ENCODE measurements at places on chromosomes 4 and X.

GRCh38 chr4:39349326-39349725 lies 16.8 kb downstream of the RFC1 start:
- no peak for DNase-seq

- DNase-seq, result no peak
Observed at GRCh38 chr4:87863486-87863885, 30.7 kb downstream of the MEPE start.

DNA sequence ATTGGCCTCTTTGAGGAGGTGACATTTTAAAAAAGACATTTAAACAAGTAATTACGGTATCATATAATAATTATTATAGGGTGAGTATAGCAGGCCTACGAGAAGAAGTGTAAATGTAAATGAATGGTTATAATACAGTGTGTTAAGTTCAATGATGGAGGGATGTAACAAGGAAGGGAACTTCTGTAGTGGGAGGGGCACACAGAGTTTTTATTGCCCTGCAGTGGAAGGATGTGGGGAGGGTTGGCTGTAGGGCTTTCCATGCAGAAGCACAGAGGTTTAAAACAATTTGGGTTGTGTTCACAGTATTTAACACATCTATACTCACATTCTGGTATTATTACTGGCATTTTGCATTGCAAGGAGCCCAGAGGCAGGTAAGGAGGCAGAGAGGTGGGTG lies 41.1 kb downstream of the AFF1 start:
- DNase-seq, result no peak

GRCh38 chr4:7831858-7832730 lies 107.6 kb downstream of the AFAP1 start:
- DNase-seq, result no peak

DNA sequence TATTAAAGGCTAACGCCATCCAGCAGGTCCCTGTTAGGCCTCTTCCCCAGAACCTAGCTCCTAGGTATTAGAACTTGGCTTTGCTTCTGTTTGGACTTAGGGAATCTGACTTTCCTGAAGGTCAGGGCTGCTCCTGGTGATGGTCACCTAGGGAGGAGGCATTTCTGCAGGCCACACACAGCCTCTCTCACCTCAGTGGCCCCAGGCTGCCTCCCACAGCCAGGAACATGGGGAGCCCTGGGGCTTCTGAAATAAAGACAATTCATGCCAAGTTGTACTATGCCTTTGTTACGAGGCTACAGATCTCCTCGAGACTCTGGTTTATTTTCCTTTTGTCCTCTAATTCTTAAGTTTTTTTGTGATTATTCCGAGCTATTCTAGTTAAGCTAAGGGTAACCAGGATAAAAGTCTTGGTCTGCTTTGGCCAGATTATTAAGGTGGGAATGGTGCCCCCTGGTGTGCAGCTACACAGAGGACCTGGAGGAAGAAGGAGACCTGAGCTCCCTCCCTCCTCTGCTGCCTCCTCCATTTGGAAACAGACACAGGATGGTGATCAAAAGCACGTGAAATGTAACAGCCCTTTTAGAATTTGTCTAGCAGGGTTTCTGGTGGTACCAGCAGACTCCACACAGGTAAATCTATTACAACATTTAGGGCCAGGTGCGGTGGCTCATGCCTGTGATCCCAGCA lies 131.0 kb downstream of the DCLK2 start:
- DNase-seq, result peak; percentile 12

DNA sequence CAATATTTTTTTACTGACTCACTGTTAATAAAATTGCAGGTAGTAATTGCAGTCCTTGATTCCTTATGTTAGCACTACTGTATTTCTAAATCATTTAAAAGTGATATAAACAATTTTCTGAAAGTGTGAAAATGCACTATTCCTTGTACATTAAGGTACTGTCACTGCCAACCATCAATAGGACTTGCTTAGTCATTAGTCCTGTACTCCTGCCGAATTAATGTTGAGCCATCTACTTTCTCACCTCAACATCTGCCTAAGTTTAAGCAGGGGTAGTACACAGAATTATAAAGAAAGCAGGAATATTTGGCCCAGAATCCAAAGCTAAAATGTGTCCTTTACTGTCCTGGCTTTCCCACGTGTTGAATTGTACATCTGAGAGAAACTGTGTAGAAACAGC lies 87.0 kb upstream of the TRPC3 start:
- DNase-seq, result no peak

- no peak for DNase-seq
Observed at GRCh38 chr4:8293131-8293975, 23.8 kb downstream of the HTRA3 start.

GRCh38 chr4:82099928-82100579 lies 273.7 kb downstream of the HNRNPD start:
- DNase-seq, result no peak

- DNase-seq, result no peak
Observed at GRCh38 chrX:115909017-115909416, 261.5 kb upstream of the AGTR2 start.

DNA sequence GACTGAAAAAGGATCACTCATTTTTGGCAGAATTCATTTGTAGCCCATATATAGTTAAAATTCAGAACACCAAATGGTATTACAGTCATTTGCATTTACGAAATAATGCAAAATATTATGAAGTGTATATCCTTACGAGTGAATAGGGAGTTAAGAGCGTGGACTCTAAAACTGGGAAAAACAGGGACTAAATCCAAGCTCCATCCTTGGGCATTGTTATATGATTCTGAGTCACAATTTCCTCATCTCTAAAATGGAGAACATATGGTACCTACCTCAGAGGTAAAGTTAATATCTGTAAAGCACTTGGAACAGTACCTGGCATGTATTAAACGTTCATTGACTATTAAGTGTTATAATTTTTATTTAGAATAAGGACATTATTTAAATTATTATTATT lies 106.3 kb downstream of the ZAR1 start:
- no peak for DNase-seq

DNA sequence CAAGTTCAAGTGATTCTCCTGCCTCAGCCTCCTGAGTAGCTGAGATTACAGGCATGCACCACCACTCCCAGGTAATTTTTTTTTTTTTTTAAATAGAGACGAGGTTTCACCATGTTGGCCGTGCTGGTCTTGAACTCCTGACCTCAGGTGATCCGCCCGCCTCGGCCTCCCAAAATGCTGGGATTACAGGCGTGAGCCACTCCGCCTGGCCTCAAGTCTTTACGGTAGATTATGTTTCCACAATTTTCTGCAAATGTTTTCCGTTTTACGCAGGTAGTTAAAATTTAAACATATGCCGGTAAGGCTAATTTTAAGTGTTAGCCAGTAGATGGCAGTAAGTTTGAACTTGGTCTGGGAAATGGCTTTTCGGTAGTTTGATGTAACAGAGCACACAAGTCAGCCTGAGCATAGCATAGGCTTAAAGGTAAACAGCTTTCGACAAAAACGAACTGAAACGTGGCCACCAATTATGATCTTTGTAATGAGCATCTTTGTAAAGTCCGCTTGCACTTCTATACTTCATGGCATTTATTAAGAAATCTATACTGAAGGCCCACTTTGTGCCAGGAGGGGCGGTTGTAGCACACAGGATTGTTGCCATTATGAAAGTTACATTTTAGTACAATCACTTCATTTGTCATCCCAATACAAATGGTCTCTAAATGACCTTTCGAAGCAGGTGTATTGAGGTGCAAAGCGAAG lies 31.1 kb downstream of the CCKAR start:
- peak; percentile 51 for DNase-seq

- DNase-seq, result no peak
Observed at GRCh38 chrX:9693307-9694001, 72.2 kb downstream of the GPR143 start.

DNA sequence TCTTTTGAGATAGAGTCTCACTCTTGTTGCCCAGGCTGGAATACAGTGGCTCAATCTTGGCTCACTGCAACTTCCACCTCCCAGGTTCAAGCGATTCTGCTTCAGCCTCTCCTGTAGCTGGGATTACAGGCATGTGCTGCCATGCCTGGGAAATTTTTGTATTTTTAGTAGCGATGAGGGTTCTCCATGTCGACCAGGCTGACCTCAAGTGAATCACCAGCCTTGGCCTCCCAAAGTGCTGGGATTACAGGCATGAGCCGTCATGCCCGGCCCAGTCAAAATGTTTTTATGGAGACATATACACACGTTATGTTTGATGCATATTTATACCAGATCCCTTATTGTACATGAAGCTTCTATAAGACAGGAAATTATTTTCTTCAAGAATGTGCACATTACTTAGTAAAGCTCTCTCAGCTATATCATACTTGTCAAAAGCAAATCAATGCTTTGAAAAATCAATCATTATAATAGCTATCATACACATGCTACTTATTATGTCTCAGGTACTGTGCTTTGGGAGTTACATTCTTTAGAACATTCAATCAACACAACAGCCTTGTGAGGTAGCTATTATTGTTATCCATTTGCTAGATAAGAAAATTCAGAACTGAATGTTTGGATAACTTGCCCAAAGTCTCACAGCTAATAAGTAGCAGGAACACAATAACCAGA lies 269.2 kb downstream of the FSTL5 start:
- DNase-seq, result no peak

GRCh38 chr4:152090543-152090942 lies 329.7 kb upstream of the GATB start:
- DNase-seq, result no peak

- DNase-seq, result no peak
Observed at GRCh38 chrX:4909348-4909747, 1195.9 kb upstream of the PRKX start.

DNA sequence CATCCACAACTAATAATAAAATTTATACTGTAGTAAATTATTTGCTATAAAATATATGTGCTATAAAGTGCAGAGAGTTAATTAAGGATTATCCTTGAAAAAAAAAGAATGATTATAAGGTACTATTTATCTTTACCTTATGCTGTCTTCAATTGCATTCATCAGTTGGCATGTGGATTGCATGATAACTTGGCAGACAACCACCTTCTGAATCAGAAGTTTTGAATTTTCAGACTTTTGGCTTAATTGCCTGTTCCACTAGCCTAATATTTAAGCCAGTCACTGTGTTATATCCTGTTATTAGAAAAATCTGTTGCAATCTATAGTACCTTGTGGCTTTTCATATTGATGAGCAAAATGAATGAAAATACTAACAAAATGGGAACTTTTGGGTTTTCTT lies 1040.3 kb upstream of the PCDH10 start:
- no peak for DNase-seq

DNA sequence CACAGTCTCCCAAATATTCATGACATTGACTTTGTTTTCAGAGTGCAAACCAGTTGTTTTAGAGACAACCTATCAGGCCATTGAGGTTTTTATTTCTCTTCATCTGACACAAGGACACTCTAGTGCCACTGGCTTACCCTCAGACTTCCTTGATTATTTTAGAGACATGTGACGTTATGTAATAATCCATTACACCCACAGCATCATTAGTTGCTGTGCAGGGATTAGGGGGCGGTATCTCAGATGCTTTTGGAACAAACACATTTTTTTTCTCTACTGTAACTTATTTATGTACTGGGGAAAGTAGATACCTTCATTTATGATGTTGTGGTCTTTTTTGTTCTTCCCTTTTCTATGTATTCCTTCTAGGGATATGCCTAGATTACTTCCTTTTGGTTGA lies 2293.1 kb downstream of the PCDH7 start:
- DNase-seq, result no peak

GRCh38 chr4:57763070-57763469 lies 652.9 kb upstream of the IGFBP7 start:
- DNase-seq, result no peak

DNA sequence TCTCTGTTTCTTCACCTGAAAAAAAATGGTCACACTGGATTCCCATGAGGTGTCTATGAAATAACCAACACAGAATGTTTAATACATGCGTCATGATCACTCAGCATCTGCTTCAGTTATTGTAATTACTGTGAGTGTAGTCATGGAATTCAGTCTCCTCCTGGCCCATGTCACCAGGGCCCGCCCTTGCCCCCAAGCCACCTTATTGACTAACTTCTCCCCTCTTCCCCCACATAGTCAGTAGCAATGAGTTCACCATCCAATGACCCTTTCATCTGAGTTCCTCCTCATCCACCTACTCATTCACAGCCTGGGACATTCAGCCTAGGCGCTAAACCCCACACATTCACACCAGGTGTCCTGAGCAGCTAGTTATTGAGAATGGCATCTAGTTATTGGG lies 15.6 kb downstream of the PNMA6F start:
- no peak for DNase-seq

GRCh38 chrX:64842492-64842891 lies 133.8 kb downstream of the ZC4H2 start:
- DNase-seq, result peak; percentile 35

DNA sequence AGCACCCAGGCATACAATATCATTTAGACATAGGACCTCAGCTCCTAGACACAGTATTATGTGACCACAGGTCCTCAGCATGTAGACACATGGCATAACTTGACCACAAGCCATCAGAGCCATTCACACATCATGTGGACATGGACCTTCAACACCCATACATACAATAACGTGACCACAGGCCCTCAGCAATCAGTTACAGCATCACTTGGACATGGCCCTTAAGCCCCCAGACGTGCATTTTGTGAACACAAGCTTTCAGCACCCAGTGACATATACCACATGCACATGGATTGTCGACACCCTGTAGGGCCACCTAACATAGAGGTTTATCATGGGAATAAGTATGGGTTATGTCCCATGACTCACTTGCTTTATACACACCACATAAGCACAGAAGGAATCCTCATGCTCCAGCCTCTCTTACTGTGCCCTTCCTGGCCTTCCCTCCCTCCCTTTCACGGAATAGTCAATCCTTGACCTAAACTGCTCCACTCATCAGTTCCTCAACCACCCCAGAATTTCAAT lies 1.9 kb downstream of the TSPYL2 start:
- no peak for DNase-seq

GRCh38 chrX:68684291-68684918 lies 36.9 kb downstream of the STARD8 start:
- peak; percentile 10 for DNase-seq

DNA sequence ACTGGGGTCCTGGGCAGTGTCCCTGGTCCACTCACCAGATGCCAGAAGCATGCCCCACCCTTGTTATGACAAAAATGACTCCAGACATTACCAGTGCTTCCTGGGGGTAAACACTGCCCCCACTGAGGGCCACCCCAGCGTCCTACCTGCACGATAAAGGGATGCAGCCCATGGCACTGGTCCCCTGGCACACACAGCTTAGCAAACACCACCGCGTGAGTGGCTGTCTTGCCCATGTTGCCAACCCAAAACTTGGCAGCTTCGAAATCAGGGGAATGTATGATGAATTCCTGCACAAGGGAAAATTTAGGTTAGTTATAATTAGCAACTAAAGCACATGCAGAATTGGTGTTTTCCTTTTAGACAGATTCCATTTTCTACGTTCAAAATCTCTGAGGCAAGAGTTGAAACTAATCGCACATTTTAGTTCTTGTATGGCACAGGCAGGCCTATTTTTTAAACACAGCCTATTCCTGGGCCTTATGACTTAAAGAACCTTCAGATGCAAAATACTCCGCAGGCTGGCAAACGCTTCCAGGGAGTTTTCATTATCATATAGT lies 30.4 kb downstream of the ACOX3 start:
- DNase-seq, result no peak

DNA sequence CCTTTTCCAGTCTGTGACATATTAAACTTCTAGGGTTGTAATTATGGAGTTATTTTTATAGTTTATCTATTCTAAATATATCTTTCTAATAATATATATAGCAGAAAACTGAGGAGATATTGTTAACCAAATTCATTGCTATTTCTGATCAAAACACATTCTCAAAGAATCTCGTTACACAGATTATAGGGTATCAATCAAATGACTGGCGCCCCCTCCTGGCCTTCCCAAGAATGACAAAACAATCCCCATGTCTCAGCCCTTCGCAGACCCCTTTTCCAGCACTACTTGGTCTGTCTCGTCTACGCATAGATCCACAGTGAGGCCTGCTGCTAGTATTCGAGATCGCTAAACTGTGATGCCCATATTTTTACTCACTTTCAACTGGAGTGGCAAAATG lies 209.3 kb downstream of the GPC3 start:
- DNase-seq, result peak; percentile 6
